ENCODE measurements at places on chromosomes 3 and 15.

GRCh38 chr3:22959593-22959992 lies 243.5 kb upstream of the UBE2E2 start:
- DNase-seq = no peak

DNA sequence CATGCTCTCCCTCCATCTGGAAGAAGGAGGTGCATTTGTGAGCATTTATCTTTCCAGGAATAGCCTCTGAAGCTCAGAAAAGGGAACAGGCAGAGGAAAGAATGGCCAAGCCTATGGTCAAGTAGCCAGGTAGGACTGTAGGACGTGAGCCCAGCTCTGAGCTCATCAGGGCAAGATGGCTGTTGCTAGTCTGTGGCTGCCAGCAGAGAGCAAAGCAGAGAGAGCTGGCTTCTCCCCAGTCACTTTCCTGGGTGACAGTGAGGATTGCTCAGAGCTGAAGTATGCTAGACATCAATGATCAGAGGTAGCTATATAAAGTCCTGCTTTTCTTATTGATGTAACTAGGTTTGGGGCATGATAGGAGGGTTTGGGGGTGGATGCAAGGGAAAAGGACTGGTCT lies 146.1 kb upstream of the SLC24A5 start:
- no peak for DNase-seq

- peak; percentile 23 for DNase-seq
Measured at GRCh38 chr15:52567871-52568600, 794 bp downstream of the ARPP19 start.

GRCh38 chr15:31104003-31104402 lies 2.5 kb upstream of the TRPM1 start:
- no peak for DNase-seq

DNA sequence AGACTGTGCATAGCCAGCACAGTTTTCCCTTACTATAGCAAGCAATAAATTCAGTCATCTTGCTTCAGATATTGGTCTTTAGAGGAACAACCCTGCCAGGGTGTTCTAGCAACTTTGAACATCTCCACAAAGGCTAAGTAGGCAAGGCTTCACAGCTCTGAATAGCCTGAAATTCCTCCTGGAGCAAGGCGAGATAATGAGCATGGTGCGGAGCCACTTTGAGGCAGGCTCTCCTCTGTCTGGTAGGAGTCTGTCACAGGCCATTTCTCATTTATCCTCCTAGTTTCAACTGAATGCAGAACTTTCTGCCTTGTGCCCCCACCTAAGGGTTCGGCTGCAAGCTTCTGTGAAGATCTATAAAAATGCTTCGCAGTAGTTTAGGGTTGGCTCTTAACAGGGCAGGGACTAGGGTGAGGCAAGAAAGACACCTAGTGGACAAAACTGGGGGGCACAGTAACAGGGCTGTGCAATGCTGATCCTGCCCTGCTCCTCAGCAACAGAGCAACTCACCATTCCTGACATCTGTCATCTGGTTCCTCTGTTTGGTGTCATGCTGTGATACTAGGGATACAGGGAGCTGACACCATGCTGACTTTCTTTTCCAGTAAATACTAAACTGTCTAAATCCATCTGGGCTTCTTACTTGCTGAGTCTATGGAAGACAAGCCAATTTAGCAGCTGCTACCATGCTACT lies 16.6 kb upstream of the EHHADH start:
- no peak for DNase-seq
